ENCODE measurements at places on chromosomes 1 and 21.

- no peak for DNase-seq
Observed at GRCh38 chr1:205589618-205590456, 42.0 kb downstream of the ELK4 start.

DNA sequence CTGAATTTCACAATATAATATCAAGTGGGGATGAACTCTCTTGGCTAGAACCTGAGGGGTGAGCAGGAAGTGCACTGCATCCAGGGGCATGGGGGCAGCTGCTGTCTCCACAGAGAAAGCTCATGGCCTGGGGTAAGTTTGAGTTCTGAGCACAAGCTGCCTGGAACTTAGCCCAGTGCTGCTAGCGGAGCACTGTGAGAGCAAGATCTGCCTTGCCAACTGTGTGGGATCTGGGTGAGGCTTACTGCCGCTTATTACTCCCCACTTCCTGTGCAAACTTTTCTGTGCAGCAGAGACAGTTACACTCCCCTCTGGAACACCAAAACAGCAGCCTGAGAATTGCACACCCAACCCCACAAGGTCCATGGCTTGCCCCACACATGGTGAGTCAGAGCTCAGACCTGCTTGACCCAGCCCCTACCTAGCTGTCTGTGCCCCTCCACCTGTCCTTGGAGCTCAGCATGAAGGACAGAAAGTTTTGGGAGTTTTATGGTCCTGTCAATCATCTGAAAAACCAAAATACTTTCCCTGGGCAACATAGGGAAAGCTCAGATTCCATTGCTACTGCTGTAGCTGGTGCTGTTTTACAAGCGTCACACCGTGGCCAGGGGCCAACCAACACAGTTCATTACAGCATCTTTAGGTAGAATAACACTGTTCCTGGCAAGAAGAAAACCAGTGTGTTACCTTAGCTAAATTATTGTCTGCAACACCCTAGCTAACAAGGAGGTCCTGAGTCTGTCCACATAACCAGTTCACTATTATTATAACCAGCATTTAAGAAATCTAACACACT, 762.1 kb upstream of the NEGR1 start:
- no peak for DNase-seq

GRCh38 chr1:20439282-20439681, 46.7 kb downstream of the CAMK2N1 start:
- no peak for DNase-seq

DNA sequence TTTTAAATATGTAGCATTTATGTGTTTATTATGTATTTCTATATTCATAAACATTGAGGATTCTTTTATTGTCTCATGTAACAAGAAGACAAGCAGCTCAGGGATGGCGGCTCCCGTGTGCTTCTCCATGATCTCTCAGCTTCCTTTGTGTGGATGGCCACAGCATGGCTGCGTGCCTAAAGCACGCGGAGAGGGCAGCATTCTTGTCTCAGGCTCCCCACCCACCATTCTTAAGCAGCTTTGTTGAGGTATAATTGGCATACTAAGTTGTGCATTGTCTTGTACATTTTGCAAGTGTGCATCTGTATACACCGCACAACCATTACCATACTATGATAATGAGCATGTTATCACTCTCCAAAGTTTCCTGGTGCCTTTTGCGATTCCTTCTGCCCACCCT, 81.6 kb downstream of the CAMTA1 start:
- no peak for DNase-seq

DNA sequence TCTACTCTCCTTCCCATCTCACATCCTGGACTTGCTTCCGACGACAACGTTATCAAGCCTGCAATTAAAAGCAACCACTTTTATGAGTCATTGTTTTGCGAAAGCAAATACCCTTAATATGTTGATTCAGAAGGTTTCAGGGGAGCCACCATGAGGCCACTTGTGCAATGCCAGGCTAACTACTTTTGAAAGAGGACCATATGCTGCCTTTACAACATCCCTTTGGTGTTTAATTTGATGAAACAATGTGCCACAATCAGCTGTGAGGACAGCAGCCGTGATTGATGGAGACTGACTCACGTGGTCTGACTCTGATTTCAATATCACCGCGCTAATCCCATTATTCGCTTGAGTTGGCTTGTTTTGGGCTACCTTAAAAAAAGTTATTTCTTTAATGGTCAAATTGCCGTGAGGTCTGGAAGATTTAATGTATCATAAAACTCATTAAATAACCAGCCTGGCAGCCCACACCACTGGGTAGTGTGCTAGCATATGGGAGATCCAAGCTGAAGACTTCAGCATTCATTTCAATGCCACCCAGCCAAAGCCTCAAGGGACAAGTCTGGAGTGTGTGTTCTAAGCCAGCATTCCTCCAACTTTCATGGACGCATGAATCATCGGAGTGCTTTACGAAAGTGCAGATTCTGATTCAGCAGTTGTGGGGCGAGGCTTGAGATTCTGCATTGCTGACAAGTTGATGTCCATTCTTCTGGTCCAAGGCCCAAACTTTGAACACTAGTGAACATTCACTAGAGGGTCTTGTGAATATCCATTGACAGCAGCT, 73.3 kb upstream of the PAXBP1 start:
- DNase-seq = no peak

GRCh38 chr1:68585351-68585750, 88.5 kb upstream of the DEPDC1 start:
- no peak for DNase-seq

DNA sequence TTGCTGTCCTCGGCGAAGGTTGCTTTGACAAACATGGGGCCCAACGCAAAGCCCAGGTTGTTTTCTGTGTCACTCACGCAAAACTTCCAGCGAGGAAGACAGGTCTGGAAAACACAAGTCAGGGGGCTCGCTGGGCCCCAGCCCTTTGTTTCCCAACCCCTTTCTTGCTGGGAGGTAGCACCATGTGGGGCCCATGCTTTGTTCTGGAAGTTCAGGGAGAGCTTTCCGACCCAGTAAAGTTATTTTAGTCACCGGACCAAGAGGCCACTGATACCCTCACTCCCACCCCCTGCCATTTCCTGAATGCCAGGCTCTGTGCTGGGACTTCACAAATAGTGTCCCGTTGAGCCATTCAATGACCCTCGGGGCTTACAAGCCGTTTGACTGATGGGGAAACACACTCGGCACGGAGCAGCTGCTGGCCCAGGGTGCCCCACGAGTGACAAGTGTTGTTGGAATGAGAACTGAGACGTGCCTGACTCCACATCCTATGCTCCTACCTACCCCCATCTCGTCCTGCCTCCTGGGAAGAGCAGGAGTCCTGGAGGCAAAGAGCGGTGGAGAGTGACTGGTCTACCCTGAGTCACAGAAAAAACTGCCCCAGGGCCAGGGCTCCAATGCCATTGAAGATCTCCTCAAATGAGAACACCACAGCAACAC, 52.0 kb downstream of the ECE1 start:
- DNase-seq = no peak

- no peak for DNase-seq
Observed at GRCh38 chr1:205983925-205984725, 19.1 kb downstream of the RAB7B start.

- no peak for DNase-seq
Observed at GRCh38 chr1:6166655-6167390, 13.3 kb downstream of the CHD5 start.

DNA sequence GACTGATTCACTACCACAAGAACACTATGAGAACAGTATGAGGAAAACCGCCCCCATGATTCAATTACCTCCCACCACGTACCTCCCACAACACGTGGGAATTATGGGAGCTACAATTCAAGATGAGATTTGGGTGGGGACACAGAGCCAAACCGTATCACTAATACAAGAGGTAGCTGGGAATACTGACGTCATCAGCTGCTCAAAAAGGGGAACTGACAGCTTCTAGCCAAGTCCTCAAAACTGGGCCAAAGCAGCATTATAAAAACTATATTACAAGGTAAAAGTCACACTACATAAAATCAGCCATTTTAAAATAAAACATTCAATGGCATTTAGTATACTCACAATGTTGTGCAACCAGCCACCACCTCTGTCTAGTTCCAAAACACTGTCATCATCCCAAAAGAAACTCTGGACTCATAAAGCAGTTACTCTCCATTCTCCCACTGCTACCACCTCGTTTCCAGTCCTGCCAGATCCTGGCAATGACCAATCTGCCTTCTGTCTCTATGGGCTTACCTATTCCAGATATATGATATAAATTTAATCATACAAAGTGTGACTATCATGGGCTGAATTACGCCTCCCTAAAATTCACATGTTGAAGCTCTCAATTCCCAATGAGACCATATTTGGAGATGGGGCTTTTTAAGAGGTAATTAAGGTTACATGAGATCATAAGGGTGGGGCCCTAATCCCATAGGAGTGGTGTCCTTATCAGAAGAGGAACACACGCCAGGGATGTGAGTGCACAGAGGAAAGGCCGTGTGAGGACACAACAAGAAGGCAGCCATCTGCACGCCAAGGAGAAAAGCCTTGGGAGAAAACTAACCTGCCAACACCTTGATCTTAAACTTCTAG, 192.1 kb downstream of the SETD4 start:
- DNase-seq = no peak

DNA sequence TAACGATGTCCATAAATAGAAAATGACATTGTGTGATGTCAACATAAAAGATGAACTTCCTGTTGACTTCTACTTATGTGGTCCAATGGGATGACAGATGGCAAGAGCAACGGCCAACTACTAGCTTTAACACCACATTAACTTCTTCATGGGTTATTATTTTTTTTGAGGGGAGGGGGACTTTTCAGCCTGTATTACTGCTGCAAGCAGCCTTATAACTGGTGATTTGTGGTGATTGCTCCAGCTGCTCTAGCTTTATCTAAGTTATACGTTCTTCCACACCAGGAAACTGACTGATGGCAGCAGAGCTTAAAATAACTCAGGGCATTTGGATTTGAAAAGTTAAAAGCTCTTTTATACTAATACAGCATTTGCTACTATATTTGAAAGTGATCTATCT, 228.8 kb upstream of the B3GALT2 start:
- DNase-seq = no peak
